ENCODE measurements at places on chromosomes 16 and 17.

GRCh38 chr17:69406941-69407340 is 7.6 kb upstream of the MAP2K6 start:
- DNase-seq, result no peak

DNA sequence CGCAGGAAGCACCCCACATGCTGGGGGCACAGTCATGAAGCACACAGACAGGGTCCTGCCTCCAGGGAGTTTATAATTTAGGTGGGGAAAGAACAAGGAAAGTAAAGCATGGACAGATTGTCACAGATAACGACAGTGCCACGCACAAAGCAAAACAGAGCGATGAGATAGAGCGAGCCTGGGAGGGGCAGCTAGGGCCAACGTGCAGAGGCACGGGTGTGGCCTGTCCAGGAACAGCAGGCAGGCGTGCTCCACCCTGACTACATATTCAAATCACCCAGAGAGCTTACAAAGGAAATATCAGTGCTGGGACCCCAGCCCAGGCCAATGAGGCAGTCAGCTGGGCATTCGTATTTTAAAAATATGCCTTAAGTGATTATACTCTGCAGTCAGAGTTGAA is 16.8 kb downstream of the LGALS9 start:
- no peak for DNase-seq

DNA sequence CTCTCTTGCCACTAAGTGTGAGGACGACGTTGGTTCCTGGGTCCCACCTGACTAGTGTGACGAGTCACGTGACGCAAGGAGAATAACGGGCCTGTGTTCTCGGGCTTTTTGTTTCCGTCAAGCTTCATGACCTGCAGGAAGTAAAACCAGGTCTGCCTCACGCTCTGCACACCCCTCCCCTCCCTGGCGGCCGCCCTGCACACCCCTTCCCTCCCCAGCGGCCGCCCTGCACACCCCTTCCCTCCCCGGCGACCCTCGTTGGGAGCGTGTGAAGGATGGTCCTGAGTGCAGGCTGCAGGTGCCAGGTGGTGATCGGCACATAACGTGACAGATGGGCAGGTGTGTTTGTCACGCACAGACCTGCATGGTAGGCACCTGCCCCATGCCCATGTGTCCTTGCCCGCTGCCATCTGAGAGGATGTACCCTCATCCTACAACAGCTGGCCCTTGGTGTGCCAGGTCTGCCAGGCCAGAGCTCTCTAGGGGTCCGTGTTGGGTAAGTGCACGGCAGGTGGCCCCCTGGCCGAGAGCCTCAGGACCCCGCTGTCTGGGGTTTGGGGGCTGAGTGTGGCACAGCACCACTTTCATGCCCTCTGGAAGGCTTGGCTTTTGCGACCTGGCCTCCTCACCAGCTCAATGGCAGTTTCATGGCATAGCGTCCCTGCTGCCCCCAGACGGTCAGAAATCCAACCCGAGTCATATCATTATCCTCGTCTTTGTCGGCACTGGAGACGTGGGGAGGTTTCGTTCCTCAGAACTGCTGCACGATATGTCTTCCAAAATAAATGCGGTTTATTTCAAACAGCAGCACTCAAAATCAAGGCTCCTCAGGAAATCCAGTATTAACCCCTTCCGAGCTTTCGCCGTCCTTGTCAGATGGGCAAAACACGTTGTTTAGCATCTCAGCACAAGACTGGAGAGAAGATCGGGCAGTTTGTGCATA is 191.8 kb upstream of the CHMP6 start:
- DNase-seq, result no peak

GRCh38 chr16:31466381-31466841 is 5.5 kb upstream of the TGFB1I1 start:
- DNase-seq, result no peak

GRCh38 chr17:71757156-71757555 is 363.7 kb upstream of the SOX9 start:
- no peak for DNase-seq

DNA sequence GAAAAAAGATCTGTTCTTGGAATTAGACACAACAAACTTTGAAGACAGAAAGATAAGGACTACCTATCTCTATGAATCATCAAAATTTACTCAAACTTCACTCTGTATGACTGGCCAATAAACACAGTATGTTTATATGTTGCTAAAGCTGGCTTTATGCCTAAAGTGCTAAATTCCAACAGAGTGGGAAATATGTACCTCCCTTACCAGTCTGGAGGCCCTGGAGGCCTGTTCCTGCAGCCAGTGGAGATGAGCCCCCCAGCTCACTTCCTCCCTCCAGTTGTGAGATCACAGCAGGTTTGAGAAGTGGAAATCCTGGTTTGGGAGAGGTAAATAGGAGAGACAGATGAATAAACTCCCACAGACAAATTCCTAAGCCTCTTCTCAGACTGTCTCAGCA is 9.0 kb downstream of the ZNF23 start:
- no peak for DNase-seq

DNA sequence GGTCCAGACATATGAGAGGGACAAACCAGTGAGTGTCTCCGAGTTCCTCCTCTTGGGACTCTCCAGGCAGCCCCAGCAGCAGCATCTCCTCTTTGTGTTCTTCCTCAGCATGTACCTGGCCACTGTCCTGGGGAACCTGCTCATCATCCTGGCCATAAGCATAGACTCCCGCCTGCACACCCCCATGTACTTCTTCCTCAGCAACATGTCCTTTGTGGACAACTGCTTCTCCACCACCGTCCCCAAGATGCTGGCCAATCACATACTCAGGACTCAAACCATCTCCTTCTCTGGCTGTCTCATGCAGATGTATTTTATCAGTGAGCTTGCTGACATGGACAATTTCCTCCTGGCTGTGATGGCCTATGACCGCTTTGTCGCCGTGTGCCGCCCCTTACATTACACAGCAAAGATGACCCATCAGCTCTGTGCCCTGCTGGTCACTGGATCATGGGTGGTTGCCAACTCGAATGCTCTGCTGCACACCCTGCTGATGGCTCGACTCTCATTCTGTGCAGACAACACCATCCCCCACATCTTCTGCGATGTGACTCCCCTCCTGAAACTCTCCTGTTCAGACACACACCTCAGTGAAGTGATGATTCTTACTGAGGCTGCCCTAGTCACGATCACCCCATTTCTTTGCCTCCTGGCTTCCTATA is 19.2 kb downstream of the ZNF200 start:
- DNase-seq, result no peak

GRCh38 chr17:67800495-67800928 is 24.8 kb upstream of the BPTF start:
- DNase-seq, result no peak

DNA sequence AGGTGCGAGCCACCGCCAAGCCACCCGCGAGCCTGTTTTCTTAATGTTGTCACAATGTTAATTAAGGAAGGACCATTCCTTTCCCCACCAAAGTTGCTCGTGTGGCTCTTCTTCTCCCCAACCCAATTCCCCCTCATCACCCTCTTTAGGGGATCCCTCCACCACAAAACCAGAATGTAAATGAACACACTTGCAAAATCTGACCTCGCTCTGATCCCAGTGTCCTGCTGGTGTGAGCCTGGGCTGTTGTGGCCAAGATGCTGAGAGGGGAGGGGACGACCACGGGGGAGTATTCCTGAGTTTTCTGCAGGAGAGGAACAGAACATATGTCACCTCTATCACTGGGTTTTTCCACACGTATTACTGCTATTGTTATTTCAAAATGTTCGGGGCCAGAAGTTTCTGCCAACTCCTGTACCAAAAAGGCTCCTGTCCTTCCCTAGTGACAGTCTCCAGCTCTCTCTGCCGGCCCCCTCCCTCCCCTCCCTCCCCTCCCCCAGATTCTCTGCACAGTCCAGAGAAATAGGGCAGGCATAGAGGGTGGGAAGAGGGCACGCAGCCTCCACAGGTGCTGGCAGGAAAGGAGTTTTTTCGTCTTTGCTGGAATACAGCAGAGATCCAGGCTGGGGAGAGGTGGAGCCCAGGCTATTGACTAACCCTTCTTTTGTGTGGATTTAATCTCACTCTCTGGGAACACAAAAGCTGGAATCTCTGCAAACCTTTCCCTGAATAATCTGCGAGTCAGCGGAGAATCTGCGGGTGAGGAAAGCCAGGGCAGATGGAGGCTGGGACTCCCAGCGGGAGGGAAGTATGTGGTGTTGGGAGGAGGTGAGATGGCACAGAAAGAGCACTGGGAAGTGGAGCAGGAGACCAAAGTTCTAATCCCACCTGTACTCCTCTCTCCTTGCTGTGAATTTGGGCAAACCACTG is 4.5 kb upstream of the CA4 start:
- no peak for DNase-seq

GRCh38 chr17:63113167-63113566 is 147.1 kb downstream of the TANC2 start:
- no peak for DNase-seq

GRCh38 chr16:27776556-27777225 is 226.7 kb downstream of the KATNIP start:
- no peak for DNase-seq

GRCh38 chr16:15542734-15543347 is 100.1 kb downstream of the MARF1 start:
- DNase-seq, result no peak
